Stimulated activated CD4-positive, alpha-beta T cell treated with anti-CD3 and anti-CD28 coated beads, Interleukin-1b, Interleukin-23, amount 100 ng/mL, for 24 hours (primary cell): ENCODE measurements at places on chromosomes 1 and 21.

- DNase-seq = no peak
These were observed 170.8 kb downstream of the ADSS2 start for GRCh38 chr1:244280859-244281258.

DNA sequence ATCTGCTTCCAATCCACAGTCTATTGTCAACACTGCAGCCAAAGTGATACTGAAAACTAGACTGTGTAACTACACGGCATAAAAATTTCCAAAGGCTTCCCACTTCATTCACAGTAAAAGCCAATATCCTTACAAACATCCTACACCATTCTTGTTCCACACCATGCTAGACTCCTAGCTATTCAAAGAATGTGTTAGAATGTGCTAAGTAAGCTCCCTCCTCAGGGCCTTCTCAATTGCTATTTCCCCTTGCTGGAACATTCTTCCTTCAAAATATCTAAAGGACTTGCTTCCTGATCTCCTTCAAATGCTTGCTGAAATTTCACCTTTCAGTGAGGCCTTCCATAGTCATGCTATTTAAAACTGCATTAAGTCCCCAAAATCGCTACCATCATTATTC lies 228.1 kb downstream of the AKT3 start:
- DNase-seq = no peak

GRCh38 chr1:119673171-119673940 lies 25.3 kb upstream of the ZNF697 start:
- DNase-seq = no peak

DNA sequence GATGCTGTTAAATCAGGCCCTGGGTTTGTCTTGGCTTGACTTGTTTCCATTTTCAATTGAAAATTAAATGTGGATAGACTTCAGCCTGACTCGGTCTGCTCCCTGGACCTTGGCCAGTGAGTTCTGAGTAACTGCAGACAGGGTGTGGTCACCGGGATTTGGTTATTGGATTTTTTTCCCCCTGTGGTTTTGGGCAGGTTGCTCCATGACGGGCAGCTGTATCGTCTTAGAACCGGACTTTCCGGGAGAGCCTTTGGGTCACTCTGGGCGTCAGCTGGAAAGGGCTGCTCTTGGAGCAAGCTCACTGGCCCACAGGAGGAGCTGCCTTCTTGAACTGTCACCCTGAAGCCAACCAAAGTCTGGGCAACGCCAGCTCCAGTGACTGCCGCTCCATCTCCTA lies 75.0 kb downstream of the CLIC6 start:
- no peak for DNase-seq

DNA sequence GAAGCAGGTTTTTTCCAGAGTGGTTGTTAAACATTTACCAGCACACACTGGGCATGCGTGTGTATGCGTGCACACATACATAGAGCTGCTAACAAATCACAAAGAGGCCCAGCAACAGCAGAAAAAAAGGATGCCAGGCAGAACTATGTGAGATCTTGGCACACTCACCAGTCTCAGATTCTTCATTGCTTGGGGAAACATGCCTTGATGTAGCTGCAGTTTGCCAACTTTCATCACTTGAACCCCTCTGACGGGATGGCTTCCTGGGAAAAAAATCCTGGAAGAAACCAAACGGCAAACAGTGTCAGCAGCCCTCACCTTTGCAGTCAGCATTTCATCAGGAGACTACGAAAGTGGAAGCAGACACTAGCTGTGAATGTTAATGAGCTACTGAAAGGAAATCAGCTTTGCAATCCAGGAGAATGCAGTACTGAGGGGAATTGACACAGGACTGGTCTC lies 609.1 kb downstream of the KIF26B start:
- no peak for DNase-seq

GRCh38 chr1:115107516-115108260 lies 18.4 kb upstream of the TSPAN2 start:
- DNase-seq = no peak

DNA sequence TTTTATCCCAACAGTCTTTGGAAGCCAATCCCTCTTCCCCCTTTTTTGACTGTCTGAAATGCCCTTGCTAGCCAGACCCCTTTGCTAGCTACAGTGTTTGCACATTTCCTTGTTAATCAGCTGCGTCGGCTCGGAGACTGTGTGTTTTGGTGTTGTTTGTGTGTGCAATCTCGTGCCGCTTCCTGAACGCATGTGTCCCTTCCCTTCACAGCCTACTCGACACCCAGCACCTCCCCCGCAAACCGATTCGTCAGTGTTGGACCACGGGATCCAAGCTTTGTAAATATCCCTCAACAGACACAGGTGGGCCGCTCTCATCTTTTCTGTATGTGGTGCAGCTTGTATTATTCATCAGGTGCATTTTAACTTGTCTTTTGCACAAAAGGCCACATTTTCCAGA lies 298.7 kb downstream of the TM2D1 start:
- DNase-seq = no peak
